DMS153 (cell line): ENCODE measurements at places on chromosomes 2 and 18.
A peak's percentile ranks its signal among the peaks of the same experiment; 100 is the strongest.

DNA sequence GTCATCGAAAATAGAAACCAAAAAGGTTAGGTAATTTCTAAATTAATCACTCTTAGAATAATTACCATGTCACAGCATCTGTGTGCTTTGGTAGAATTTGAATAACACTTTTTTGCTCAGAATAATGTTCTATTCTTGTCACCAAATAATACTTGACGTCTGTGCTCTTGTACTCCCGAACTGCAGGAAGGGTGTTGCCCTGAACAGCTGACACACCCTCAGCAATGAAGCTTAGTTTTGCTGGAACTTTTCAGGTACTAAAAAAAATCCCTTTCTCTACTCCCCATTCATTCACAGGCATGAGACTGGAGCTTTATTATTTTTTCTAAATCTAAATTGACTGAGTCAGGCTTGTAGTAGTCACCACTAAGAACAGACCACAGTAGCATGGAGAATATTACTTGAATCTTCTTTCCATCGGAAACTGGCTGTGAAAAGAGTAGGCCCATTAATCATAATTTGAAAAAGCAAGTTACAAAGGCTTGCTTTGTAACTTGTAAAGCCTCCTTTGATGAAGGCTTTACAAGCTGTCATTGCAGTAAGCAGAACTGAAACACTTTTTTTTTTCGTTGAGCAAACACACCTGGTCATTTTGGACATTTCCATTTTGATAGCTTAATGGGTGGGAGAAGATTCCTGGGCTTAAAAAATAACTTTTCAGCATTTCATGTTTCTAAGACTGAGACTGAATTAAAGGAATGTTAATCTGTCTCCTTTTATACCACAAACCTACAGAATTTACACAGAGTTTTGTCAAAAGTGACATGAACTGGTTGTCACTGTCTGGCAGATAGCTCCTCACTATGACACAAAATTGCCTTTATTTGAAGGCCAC lies 70.3 kb upstream of the PELI1 start:
- peak; percentile 58 for DNase-seq

- DNase-seq: no peak
These were observed 13.1 kb upstream of the MYL12A start for GRCh38 chr18:3234457-3234856.

GRCh38 chr18:21894619-21895367 lies 154.2 kb downstream of the MIB1 start:
- no peak for DNase-seq

DNA sequence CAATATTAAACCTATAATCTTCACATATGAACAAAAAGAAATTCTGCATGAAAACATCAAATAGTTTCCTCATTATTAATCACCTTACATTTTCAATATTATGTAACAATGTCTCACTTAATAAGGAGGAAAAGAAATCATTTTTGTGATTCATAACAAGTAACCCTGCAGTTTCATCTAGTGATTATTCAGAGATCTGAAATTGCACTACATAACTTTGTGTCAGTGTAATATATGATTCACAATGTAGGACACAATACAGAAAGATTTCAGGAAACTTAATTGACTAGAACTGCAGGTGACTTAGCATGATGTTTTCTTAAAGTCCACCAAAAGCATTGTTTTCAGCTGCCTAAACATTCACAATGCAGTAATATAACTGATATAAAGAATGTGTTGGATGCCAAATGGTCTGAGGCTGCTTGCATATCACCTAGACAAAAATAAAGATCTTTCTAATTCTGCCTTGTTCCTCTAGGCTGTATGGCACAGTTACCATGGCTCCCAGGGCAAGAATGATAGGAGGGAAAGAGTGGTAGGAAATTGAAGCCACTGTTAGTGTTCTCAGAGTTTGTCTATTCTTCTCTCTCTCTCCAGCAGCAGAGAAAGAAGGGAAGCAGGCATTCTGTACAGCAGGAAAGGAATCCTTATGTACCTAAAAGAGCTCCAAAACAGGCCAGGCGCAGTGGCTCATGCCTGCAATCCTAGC lies 366.6 kb downstream of the FSIP2 start:
- no peak for DNase-seq

- DNase-seq: no peak
These were observed 61.2 kb upstream of the RAB27B start for GRCh38 chr18:54767098-54767497.

- DNase-seq: no peak
These were observed 7.2 kb upstream of the RAB12 start for GRCh38 chr18:8602040-8602439.

- DNase-seq: no peak
These were observed 15.2 kb downstream of the SAP130 start for GRCh38 chr2:128012698-128013097.

DNA sequence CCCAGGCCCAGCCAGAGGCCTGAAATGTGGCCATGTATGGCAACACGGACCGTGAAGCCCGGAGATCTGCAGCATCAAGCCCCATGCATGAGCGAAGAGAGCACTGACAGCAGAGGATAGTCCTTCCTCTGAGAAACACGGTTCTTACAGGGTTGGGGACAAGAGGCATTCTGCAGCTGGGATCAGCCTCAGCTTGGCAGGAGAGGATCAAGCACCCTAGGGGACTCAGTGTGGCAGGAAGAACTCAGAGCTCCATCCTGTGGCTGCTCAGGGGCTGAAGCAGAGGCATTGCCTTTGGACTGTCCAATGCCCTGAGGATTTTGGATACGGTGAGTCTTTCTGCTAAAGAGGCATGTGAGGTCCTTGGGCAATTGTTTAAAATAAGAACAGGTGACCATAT lies 368.7 kb downstream of the ZNF516 start:
- peak; percentile 27 for DNase-seq

DNA sequence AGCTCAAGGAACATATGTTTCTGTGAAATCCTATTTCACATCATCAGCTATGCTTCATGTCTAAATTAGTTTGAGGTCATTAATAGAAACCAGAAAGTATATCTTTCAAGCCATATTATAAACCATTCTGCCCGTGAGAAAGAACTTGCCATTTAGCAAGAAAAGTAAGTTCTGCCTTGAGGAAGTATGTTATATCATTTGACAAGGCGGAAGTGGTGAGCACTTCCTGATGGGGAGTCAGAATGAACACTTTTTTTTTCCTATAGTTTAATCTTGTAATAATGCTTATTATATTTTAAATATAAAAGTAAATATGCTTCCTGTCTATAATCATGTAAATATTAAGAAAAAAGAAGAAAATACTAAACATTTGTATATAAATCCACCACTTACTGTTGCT lies 39.3 kb upstream of the NRXN1 start:
- DNase-seq: no peak

- DNase-seq: no peak
These were observed 32.9 kb upstream of the POMC start for GRCh38 chr2:25201265-25201664.

- no peak for DNase-seq
These were observed 66.0 kb downstream of the TTC32 start for GRCh38 chr2:19835781-19836281.

DNA sequence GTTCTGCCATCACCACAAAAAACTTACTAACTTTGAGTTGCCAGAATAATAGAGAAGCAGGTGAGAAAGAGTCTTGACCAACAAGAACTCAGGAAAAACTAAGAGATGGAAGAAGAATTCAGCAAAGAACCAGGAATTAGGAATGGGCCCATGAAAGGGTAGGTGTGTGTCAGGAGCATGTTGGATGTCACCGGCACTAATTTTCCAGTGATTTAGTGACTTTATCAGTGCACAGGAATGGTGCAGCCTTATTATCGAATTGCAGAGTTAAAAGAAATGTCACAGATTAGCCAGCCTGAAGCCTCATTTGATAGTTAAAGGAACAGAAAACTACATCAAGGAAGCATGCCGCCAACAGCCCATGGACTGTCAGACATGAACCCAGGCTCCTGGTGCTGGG lies 9.0 kb upstream of the BOD1L2 start:
- DNase-seq: no peak

DNA sequence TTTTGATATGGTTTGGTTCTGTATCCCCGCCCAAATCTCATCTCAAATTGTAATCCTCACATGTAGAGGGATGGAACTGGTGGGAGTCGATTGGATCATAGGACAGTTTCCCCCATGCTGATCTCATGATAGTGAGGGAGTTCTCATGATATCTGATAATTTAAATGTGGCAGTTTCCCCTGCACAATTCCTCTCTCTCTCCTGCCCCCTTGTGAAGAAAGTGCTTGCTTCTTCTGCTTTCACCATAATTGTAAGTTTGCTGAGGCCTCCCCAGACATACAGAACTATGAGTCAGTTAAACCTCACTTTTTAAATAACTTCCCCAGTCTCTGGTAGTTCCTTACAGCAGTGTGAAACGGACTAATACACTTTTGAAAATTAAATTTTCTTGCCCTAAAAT lies 12.3 kb upstream of the KCNJ3 start:
- no peak for DNase-seq

DNA sequence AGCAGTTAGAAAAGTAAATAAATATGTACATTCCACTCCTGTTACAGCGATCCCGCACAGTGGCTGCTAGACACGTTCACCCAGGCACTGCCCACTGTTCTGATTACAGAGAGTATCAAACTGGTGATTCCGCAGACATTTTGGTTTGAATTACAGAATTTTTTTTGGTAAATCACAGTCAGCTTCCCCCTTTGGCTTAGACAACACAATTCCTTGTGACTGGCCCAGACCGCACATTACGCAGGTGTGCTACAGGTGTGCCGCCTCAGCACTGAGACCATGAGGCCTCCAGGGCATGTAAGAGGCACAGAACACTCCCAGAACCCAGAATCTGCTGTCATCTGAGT lies 112.3 kb downstream of the PXDN start:
- DNase-seq: no peak

DNA sequence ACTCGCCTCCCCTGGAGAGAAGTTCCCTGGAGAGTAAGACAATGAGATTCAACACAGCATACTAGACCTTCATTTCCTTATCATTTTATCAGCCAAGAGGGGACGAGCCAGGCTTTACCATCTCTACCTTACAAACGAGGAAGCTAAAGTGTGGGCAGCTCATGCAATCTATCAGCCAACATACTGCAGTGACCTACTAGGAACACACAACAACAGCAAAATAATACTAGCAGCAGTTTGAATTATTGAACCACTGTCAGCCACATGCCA lies 60.0 kb upstream of the TEX51 start:
- no peak for DNase-seq

- DNase-seq: no peak
These were observed 18.0 kb downstream of the RAPGEF4 start for GRCh38 chr2:172753610-172754009.

DNA sequence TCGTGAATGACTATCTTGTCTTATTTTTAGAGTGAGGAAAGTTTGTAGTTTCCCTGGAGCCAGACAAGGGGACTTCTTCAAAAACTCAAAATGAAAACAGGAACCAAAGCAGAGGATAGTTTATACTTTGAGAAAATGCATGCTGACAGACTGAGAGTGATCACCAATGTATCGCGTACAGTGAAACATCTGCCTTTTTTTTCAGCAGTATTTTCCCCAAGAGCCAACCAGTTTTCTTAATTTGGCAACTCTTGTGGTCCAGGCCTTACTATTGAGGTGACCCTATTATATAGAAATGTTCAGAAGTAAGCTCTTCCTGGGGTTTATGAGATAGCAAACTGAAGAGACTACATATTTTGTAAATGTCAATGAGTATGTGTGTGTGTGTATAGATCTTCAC lies 153.7 kb upstream of the VRK2 start:
- no peak for DNase-seq

DNA sequence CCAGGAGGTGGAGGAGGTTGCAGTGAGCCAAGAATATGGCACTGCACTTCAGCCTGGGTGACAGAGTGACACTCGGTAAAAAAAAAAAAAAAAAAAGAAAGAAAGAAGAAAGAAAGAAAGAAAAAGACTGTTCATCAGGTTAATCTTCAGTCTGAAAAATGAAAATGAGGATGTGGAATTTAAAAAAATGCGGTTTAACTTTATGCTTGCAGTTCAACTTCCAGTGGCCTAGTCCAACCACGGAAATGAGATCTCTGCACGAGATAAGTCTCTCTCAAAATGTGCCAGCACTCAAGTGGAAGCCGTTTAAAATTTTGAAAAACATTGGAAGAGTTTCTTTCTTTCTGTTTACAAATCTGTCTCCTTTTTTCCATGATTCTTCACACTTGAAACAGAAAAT lies 112.1 kb downstream of the DOCK10 start:
- no peak for DNase-seq

DNA sequence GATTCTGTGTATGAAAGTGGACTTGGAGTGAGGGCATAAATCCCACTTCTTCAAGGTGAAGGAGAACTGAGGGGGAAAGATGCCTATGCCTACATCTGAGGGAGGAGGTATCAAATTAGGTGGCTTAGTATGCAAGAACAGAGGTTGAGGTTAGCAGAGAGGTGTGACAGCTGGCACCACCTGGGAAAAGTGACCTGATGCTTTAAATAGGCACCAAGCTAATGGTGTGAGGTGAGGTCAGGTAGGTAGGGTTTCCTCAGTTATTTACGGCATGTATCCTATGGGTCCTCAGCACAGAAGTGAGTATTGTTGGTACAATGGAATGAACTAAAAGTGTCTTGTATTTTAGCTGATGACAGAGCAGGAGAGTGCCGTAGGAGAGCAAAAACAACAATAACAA lies 367.1 kb downstream of the CLIP4 start:
- no peak for DNase-seq

DNA sequence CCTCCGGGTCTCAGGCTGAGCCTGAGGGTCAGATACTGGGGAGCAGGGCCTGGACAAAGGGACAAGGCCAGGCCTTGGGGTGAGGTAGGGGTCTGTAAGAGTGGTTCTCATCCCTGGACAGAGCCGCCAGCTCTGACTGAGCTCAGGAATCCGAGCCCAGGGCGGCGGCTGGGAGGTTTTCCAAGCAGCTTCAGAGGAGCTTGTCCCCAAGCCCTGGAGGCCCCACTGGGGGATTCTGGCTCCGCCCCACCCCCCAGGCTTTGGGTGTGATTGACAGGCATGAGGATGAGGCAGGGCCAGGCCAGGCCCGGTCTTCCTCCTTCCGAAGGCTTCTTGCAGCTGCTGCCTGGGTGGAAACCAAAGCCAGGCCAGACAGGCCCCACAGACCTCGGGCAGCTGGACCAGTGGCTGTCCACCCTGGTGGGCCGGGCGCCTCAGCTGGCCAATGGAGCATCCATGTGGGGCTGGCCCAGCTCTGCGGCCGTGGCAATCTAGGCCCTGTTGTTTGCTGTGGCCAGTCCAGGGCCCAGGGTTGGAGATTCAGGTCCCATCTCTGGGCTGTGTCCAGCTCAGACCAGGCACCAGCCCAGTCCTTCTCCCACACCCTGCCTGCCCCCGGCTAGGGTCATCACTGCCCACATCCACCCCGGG lies 23.1 kb upstream of the GPC1 start:
- no peak for DNase-seq

- DNase-seq: no peak
These were observed 3.8 kb upstream of the SLC1A4 start for GRCh38 chr2:64985447-64985846.

GRCh38 chr2:239943991-239944631 lies 81.0 kb downstream of the NDUFA10 start:
- no peak for DNase-seq

- DNase-seq: no peak
These were observed 400.6 kb upstream of the CHST9 start for GRCh38 chr18:27585602-27586173.
